ENCODE measurements at places on chromosomes 11 and 22.

DNA sequence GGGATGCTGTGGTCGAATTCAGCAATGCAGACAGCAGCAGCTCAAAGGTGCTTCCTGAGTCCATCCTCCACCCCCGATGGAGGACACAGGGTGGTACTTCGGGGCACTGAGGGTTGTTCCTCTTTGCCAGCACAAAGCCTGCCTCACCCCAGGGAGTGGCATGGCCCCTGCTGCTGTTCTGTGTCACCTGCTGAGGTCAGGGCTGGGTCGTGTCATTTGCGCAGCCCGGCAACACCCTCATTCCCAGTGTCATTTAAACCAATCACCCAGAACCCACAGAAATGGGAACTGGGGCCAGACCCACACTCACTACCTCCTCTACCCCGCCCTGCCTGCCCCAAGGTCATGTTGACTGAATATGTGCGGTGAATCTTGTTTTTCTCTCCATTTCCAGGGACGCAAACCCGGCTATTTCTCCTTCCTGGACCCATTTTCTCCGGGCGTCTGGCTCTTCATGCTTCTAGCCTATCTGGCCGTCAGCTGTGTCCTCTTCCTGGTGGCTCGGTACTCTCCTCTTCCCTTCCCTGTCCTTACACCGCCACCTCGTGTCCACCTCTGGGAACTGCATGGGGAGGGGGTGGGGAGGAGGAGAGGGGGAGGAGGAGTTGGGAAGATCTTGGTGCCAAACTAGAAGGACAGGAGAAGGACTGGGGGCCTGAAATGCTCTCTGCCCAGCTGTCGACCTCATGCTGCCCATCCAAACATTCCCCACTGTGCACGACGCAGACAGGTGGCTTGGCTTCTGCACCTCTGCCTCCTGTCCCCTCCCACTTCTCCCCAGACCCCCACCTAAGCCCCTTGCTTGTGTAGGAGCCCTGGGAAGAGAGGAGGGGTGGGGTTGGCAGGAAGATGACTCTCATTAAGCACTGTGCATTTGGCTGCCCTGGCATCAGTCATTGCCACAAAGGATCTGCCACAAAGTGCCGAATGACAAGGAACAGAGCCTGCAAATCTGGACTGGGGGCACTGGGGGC lies 71.2 kb upstream of the TBCEL start:
- peak; percentile 77 for DNase-seq

DNA sequence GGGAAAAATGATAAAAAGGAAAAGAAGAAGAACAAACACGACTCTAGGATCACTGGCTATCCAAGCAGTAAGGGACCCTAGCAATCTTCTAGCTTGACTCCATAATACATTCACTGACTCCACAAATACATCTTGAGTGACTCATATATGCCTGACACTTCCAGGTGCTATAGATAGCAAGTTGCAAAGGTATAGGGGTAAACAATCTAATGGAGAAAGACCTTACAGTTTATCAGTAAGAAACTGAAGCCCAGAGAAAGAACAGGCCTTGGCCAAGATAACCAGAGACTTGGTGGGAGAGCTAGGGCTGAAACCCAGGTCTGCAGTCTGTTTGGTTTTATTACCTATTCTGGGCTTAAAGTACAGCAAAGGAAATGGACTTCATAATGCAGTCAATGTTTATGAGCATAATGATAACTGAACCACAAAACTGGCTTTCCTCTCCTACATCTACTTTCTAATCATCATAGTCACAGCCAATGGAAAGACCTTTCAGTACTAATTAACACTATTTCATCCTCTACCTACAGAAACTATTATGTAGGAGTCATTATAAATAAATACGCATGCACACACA lies 19.7 kb upstream of the SLC5A1 start:
- no peak for DNase-seq

DNA sequence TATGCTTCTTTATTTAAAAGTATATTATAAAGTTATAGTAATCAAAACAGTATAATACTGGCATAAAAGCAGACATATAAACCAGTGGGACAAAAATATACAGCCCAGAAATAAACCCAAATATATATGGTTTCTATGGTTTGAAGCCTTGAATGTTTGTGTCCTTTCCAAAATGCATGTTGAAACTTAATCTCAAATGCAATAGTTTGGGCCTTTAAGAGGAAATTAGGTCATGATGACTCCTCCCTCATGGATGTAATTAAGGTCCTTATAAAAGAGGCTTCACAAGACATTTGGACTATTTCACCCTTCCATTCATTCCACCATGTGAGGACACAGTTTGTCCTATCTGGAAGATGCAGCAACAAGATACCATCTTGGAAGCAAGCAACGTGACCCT lies at the start of gene MS4A6E:
Gene MS4A6E (plus strand): TSS at position 301 of the 400 bp plus-strand sequence. CDS start 7,641 bp downstream, outside the sequence.
- no peak for DNase-seq

DNA sequence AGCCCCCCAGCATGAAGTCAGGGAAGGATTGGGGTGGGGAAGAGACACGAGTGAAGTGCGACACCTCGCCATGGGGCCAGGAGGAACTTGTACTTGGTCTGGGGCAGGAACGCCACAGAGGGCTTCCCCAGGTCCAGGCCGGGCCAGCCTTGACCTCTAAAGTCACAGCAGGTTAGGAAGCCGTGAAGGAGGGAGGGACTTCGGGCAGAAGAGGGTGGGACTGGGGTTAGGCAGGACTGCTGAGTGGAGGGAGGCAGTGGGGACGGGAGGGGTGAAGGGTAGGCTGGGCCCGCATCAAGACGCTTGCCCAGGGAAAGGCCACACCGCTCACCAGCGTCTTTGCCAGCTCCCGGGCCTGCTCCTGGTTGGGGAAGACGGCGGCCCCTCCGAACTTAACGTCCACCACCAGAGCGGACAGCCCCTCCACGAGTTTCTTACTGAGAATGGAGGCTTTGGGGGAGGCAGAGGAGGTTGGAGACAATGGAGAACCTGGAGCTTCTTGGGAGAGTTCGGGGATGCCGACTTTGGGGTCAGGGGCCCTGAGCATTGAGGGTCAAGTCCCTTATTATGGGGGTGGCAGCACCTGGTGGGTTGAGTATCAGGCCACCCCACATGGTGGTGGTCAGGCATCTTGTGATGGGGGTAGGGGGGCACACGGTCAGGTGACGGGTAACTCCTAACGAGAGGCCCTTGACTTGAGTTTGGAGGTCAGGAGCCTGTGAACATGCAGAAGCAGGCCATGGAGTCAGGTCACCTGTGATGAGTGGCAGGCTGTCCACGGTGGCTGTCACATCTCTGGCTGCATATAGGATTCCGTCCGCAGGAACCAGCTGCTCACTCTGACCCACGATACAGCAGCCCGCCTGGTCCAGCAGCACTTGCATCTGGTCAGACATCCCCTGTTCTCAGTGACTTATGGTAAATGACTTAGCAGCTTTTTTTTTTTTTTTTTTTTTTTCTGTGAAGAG lies 1.7 kb upstream of the SCO2 start:
- peak; percentile 49 for DNase-seq

- DNase-seq, result no peak
Observed at GRCh38 chr11:33696411-33696810, 4.2 kb downstream of the C11orf91 start.

DNA sequence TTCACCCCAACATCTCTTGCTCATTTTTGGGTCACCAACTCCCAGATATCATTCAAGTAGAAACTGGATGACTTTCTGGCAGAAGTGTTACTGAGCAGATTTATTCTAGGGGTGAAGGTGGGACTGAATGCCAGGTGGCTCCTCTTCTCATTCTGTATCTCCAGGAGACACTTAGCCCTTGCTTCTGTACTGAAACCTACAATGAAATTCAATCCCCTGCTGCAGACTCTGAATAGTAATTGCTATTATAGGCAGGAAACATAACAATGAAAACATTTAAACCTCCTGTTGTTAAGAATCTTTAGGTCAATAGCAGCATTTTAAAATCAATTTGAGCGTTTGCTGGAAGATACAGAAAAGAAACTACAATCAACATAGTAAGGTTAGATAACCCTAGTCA lies 879.4 kb upstream of the TENM4 start:
- no peak for DNase-seq

All from fibroblast of pulmonary artery (primary cell).